ENCODE measurements at places on chromosomes 12 and 14.

GRCh38 chr12:66879409-66879808 is 200.5 kb upstream of the GRIP1 start:
- no peak for DNase-seq

DNA sequence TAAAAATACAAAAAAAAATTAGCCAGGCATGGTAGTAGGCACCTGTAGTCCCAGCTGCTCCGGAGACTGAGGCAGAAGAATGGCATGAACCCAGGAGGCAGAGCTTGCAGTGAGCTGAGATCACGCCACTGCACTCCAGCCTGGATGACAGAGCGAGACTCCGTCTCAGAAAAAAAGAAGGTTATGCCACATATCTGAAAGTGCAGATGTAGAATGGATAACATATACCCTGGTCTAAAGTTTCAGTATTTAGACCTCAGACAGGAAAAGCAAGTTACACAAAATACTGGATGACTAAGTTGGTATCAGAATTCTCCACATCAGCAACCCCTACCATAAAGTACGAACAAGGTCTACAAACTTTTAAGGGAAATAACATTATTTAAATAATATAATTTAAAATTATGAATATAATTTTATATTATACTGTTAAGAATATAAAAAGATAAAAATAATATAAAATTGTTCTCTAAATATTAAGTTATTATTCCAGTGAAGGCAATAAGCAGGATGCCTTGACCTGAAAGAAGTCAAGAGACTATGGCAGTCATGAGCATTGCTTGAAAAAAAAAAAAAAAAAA is 169.9 kb downstream of the CRADD start:
- no peak for DNase-seq

- DNase-seq = peak; percentile 90
Measured at GRCh38 chr12:88958946-88959345, 378.7 kb upstream of the KITLG start.

DNA sequence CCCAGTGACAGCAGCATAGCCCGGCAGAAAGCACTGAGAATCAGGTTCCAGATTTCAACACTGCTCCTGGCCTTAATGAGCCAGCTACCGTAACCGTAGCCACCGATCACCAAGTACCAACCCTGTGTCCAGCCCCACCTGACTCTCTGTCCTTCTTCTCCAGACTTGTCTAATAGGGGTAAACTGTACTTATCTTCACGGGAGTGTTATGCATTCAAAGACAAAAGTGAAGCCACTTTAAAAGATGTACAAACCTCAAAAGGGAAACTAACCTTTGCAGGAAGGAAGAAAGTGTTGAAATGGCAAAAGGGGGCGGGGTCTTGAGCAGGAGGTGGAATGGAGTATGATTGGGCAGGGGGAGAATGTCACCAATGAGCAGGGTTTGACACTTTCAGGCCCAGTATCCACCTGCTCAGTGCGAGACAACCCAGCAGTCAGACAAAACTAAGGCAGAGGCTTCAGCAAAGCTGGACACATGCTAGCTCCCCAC is 226.1 kb downstream of the CHST11 start:
- no peak for DNase-seq

DNA sequence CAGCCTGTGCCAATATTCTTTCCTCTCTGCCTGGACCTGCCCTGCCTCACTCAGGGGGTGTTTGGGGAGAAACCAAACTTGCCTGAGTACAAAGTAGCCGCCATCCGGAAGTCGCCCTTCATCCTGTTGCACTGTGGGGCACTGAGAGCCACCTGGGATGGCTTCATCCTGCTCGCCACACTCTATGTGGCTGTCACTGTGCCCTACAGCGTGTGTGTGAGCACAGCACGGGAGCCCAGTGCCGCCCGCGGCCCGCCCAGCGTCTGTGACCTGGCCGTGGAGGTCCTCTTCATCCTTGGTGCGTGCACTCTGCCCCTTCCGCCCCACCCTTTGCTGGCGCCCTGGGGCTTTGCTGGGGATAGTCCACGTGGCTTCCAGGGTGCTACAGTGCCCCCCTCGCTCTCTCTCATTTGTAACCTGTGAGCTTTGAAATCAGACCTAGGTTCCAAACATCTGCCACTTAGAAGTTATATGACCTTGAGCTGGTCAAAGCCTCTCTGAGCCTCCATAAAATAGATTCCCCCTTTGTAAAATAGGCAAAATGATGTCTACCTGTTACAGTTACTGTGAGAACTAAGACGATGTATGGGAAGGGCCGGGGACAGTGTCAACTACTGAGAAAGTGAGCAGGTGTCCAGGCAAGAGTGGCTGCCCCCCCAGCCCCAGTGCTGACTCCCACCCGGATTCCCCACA is 4.5 kb downstream of the KCNH3 start:
- DNase-seq = no peak

DNA sequence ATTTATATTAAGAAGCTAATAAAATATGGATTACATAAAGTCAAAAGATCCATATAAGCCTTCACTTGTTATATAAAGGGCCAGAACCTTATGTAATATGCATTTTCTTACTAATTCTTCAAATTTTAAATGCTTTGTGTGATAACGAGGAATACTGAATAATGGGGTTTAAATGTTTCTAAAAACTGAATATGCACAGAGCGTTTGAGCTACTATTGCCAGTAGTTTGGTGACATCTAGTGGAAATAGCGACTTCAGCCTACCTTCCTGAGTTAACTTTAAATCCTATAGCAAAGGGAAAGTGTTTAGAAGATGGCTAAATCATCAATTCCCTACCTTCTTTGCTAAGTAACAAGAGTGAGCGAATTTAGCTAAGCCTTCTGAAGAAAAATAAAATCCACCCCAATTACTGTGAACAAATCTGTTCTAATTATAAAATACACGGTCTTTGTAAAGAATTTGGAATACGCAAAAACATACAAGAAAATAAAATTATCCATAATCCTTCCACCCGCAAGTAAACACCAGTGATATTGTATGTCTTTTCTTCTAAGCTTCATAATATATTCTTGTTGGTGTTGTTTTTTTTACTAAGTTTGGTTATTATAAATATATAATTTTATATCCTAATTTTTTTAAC is 115.5 kb upstream of the G2E3 start:
- DNase-seq = no peak

DNA sequence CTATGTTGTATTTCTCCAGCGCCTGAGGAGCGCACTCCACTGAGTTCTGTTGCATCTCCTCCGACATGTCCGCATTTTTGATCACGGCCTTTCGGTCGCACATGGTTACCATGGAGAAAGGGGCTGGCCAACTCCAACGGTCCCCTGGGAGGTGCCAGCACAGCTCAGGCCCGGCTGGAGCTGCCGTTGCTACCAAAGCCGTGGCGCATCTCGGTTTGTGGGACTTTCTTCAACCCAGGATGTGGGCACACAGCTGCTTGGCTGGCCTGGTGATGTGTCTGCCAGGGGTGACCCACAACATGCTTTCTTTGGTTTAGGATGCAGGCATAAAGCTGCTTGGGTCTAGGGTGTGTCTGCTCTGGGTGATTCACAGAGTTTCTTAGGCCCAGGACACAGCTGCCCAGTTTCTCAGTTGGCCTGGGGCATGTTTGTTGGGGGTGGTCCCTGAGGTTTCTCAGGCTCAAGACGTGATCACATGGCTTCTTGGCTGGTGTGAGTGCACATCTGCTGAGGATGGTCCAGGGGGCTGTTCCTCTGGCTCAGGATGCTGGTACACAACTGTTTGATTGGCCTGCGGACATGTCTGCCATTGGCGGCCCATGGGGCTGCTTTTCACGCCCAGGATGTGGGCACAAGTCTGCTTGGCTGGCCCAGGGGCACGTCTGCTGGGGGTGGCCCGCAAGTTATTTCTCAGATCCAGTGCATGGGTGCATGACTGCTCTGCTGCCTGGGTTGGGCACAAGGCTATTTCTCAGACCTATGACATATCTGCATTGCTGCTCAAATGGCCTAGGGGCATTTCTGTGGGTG is 25.9 kb upstream of the GTF2A1 start:
- DNase-seq = peak; percentile 72

- DNase-seq = no peak
Measured at GRCh38 chr14:92993302-92993701, 70.4 kb downstream of the CHGA start.

- DNase-seq = no peak
Measured at GRCh38 chr12:124824195-124824594, 39.5 kb downstream of the SCARB1 start.

All from NCI-H187 (cell line).